ENCODE measurements at places on chromosomes 3 and 15.

GRCh38 chr3:184485906-184486305 is 75.7 kb upstream of the EPHB3 start:
- no peak for DNase-seq

GRCh38 chr3:185823078-185824044 is 1.5 kb downstream of the IGF2BP2 start:
- no peak for DNase-seq

DNA sequence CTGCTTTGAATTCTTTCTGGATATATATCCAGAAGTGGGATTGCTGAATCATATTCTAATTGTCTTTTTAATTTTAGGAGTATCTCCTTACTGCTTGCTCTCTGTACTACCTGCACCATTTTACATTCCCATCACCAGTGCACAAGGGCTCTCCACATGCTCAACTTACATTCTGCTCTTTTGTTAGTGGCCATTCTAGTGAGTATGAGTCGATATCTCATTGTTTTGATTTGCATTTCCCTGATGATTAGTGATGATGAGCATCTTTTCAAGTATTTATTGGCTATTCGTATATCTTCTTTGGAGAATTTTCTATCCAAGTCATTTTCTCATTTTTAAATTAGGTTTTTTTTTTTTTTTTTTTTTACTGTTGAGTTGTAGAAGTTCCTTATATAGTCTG is 29.5 kb downstream of the PFN2 start:
- DNase-seq = no peak

- DNase-seq = no peak
These were observed 3.0 kb downstream of the NAALADL2 start for GRCh38 chr3:174862101-174862500.

GRCh38 chr15:45637552-45638033 is 2.8 kb downstream of the SQOR start:
- DNase-seq = no peak

DNA sequence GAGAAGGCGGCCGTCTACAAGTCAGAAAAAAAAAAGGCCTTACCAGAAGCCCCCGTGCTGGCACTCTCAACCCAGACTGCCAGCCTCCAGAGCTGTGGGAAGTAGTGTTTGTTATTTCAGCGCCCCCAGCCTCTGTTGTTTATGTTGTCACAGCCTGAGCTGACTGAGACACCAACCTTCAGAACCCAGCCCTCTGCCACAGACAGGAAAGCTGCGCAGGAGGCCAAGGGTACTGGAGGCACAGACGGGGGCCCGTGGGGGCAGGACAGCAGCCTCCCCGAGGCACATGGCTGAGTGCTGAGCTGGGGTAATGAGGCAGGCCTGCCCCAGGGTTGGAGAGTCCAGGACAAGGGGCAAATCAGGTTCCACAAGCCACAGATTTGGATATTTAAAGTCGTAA is 33.7 kb downstream of the HCN4 start:
- DNase-seq = no peak

- DNase-seq = no peak
These were observed 1049.3 kb downstream of the NTRK3 start for GRCh38 chr15:87207251-87207650.

GRCh38 chr15:94053626-94054025 is 177.7 kb upstream of the MCTP2 start:
- DNase-seq = no peak

DNA sequence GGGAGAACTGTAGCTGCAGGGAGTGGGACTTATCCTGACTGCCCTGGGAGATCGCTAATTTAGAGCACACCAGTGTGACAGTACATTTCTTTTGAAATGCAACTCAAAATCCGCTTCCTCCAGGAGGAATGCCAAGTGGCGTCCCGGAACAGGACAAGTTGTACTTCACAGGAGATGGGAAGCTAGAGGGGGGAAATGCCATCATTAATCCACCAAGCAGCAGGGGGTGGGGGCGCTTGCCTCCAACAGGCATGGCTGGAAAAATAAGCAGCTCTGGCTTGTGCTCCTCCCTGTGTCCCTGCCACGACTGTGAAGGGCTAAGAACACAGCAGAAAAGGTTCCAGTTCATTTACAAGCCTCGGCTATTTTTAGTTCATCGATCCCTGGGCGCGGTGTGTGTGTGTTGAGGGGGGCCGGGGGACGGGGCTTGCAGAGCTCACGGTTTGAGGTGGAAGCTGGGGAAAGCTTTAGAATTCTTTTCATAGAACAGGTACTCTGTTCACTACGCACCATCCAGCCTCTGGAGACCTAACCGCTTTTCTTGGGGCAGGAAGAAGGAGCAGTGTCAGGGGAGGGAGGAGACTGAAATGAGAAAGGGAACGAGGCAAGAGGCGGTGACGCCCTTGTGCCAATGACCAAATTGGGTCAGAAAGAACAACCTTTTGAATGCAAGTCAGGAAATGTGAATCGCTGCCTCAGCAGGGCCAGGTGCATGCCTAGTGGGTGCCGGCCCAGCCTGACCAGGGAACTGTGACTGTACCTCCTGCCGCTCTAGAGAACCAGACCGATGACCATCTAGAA is 51.8 kb upstream of the DGKG start:
- DNase-seq = no peak

GRCh38 chr15:92954002-92954401 is 53.9 kb downstream of the CHD2 start:
- DNase-seq = no peak

DNA sequence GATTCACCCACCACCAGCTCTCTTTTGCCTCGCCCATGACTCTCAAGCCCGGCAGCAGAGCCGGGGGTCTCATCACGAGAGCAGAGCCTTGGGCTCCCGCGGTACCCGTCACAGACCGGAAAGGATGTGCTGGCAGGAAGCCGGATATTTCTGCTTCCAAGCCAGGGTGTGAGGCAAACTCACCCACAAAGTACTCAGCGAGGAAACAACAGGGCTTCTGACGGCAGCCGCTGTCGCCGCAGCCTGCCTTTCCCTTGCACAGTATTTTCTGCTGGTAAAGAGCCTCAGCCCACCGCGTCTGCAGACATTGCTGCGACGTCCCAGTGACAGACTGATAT is 119.9 kb downstream of the NSMCE3 start:
- DNase-seq = no peak

- no peak for DNase-seq
These were observed 320.6 kb upstream of the KCNH8 start for GRCh38 chr3:18827664-18828063.

DNA sequence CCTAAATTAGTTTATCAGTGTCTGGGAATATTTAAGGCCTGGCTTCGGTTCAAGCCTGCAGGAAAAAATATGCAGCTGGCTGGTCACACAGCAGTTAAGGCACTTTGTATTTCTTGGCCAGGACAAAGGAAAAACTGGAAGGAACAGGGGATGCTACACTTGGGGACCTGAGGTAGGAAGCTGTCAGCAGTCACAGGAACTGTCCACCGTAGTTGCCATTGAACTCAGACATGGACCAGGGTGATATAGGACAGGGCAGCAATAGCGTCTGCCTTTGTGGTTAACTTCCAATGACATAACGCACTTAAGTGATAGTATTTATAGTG is 49.1 kb downstream of the NR1D2 start:
- no peak for DNase-seq

DNA sequence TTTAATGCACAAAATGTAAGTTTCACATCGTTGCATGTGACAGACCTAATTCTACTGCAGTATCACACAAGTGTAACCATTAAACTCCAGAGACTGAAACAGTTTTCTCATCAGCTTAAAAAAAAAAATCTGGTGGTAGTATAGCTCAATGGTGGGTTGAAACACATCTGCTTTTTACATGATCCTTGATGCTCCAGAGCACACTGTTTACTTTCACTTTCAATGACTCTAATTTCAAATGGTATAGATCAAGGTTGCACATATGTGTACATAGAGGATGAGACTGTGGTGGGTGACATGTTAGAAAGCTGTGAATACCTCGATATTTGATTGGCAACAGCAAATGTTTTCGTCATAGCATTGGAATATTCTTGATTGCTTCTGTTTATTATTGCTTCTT is 22.4 kb downstream of the MCTP2 start:
- DNase-seq = no peak

GRCh38 chr3:107468782-107469181 is 54.0 kb upstream of the BBX start:
- DNase-seq = no peak

DNA sequence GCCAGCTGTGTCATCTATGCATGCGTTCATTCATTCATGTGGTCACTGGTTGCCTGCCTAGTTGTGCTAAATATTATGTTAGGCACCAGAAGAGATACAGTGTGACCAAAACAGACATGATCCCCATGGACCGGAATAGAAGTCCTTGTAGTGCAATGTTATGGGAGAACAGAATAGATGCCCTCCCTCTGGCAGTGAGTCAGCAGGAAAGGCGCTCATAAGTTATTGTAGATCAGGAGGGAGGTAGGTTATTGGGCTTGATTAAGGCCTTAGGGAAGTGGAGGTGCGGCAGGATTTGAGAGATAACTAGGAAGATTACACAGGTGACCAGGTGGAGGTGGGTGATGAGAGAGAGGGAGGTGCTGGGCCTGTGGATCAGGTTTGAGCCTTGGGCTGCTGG is 5.2 kb downstream of the MCTP2 start:
- DNase-seq = no peak

GRCh38 chr3:52181543-52181942 is 16.4 kb upstream of the ALAS1 start:
- no peak for DNase-seq

- DNase-seq = no peak
These were observed 13.9 kb downstream of the NR1I2 start for GRCh38 chr3:119795849-119796248.

- DNase-seq = no peak
These were observed 12.7 kb upstream of the TMCO5A start for GRCh38 chr15:37921527-37922385.

GRCh38 chr15:40958146-40958545 is 4.9 kb downstream of the CHAC1 start:
- no peak for DNase-seq

- no peak for DNase-seq
These were observed 262.7 kb upstream of the NSMCE3 start for GRCh38 chr15:29532296-29532695.

DNA sequence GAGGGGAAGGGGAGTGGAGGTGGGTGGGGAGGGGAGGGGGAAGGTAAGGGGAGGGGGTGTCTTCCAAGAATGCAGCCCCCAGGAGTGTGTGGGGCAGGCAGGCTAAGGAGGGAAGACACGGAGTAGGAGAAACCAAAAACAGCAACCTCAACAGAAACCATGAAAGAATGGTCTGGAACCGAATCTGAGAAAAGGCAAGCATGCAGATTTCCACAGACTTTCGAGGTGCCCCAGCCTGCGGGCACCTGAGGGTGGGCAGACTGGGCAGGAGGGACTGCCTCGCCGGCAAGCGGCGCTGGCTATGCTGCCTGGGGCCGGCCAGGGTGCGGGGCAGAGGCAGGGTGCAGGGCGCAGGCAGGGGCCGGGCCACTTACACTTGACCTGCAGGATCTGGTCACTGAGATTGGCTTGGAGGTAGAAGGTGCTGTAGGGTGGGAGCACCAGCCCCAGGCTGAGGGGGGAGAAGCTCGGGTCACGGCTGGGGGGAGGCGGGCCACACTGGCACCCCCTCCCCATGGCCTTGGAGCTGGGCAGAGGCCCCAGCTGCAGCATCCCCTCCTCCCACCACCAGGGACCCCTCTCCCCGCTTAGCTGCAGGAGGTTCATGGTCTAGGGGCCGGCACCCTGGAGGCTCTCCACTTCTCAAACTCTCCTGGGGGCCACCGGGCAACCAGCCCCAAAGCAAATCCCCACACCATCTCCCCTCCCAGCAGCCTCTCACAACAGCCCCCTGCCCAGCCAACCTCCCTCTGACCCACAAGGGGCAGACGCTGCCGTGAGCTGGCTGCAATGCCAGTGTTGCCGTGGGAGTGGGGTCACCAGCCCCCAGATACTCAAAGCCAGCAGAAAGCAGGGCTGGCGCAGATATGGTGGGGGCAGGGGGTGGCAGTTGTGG is 15.3 kb upstream of the TMEM115 start:
- DNase-seq = no peak

DNA sequence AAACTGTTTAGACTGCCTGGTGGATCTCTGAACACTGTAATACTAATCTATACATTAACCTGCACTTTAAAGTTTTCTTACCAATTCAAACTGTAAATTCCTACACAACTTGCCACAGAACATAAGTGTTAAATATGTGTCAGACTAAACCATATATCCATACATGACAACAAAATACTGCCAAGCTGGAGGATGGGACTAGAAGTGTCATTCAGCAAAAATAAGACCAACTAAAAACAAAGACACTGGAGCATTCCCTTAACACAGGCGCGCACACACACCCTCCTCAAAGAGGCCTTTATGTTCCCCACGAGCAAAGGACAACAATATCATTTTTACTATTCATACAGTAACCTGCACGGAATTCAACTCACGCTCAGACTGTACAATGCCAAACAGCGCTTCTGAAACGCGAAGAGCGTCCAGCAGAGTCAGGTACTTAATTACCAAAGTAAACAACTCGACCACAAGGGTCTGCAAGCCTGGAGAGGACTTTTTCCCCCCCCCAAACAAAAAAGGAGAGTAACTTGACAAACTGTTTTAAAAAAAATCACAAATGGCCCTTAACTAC is 1.1 kb downstream of the DCUN1D1 start:
- no peak for DNase-seq

DNA sequence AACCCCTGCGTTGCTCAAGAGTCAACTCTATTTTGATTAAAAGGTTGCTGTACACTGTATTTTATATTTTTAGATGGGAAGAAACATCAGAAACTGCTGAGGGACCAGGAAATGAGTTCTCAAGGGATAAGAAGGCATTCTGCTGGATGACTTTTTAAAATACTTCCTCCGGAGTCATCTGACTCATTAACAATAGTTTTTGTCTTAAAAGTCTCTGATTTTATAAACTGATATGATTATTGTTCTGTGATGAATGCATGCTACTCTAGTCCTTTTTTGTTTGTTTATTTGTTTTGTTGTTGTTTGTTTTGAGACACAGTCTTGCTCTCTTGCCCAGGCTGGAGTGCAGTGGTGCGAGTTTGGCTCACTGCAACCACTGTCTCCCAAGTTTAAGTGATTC is 18.2 kb upstream of the HLTF start:
- no peak for DNase-seq

GRCh38 chr3:104642827-104643226 is 723.9 kb upstream of the ALCAM start:
- DNase-seq = no peak

GRCh38 chr3:184177331-184177731 is 2.7 kb downstream of the AP2M1 start:
- DNase-seq = no peak

- no peak for DNase-seq
These were observed 96.7 kb downstream of the LRTM1 start for GRCh38 chr3:54831112-54831511.

DNA sequence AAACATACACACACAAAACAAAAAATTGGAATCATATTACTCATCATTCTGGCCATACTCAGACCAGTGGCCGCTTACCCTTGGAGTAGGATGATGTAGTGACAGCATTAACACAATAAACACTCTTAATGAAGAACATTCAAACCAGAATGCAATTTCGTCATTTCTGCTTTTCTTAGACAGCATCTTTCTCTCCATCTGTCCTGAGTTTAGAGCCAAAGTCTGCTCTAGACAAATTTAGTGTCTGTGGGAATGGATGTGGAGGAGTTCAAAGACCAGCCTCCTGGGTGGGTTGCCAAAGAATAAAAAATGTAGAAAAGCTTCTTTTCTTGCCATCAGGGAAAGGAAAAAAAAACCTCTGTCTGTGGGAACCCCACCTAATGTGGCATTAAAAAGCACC is 212.4 kb upstream of the POU1F1 start:
- no peak for DNase-seq

- no peak for DNase-seq
These were observed 285.1 kb upstream of the STAC start for GRCh38 chr3:36095238-36095637.

GRCh38 chr15:50854601-50855490 is 53.6 kb upstream of the AP4E1 start:
- no peak for DNase-seq
